ENCODE measurements at places on chromosomes 7 and 10.

GRCh38 chr7:117269417-117269816, 53.4 kb downstream of the WNT2 start:
- no peak for DNase-seq

DNA sequence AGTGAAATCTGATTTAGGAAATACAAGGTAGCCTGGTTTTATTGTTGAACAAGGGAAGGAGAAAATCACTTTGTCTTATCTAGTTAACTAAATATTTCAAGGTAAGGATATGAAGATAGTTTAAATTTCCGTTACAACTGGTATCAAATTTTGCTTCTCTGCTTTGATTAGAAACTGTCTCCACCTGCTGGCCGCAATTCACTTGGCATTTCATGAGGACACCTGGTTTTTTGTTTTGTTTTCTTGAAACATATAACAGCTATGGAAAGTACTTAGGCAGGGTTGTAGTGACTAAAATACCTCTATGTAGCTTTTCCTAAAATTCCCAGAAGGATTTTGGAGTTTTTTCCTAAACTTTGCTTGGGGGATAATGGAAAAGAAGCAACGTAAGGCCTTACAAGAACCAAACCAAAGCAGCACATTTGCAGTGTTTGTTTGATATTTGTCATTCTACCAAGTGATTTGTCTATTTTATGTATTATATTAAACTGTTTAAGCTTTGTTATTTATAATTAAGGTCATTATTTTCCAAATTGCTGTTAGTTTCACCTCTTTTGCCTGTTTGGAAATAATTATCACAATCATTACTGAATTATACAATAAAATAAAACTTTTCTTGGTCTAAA, 73.6 kb downstream of the AHCYL2 start:
- no peak for DNase-seq

- DNase-seq, result no peak
Measured at GRCh38 chr7:91193141-91193540, 71.1 kb upstream of the FZD1 start.

GRCh38 chr7:148962823-148963582, 65.3 kb downstream of the PDIA4 start:
- DNase-seq, result no peak

DNA sequence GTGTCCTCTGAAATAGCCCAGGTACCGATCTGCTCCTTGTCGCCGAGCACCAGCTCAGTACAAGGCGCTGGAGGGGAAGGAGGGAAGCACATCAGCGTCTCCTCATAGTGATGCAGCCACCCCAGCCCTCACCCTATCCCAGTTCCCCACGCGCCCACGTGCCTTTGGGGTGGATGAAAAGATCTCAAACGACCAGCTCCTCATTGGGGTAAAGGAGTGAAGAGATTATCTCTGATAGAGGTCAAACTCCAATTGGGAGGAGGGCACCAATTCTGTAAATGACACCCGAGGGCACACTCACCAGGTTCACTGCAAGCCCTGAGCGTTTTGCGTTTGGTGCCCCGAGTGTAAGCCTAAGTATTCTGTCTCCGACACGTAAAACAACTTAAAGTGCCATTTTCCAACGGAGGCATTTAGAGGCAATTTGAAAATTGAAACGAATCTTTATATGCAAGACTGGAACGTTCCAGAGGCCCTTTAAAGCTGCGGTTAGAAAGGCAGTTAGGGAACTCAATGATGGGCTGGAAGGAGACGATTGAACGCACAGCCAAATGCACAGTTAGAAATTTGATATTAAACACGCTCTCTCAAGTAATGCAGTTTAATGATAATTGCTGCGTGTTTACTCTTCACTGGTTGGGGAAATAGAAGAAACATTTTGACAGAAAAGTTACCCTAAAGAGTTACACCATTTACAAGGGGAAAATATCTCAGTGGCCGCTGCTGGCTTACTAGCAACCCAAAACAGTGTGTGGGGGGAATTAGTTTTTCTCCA, 8.9 kb upstream of the EMX2 start:
- DNase-seq, result peak; percentile 12

- DNase-seq, result no peak
Measured at GRCh38 chr10:122285506-122286444, 14.7 kb downstream of the BTBD16 start.

DNA sequence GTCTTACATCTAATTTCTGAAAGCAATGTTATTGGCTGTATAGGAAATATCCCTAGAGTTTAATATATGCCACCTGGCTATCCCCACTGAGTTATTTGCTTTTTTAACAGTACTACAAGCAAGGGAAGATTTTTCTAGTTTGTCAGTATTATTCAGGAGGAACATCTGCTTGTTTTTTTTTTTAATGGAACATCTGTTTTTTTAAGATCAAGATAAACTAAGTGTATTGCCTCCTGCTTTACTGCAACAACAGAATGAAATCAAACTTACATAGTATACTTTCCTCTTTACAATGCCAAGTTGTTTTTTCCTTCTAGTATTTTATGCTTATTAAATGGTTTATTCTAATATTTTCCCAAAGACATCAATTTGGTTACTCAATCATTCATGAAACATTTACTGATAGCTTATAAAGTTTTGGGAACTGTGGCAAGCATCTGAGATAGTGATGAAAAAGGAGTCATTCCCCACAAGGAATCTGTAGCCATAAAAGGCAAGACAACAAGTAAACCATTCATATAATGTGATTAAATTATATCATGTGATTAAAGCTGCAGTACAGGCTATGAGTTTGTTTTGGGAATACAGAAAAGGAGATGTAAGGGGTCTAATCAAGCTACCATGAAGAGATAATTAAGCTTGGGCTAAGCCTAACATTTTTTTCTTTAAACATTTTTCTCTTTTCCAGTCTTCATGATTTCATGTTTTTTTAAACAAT, 17.4 kb downstream of the MTPN start:
- no peak for DNase-seq

GRCh38 chr10:123129618-123130271, 6.0 kb upstream of the HMX3 start:
- DNase-seq, result no peak

GRCh38 chr7:8236780-8237407, 25.1 kb downstream of the ICA1 start:
- no peak for DNase-seq

GRCh38 chr10:110686949-110687348, 42.8 kb downstream of the RBM20 start:
- DNase-seq, result no peak

GRCh38 chr7:135859538-135859937, 110.9 kb upstream of the FAM180A start:
- no peak for DNase-seq

DNA sequence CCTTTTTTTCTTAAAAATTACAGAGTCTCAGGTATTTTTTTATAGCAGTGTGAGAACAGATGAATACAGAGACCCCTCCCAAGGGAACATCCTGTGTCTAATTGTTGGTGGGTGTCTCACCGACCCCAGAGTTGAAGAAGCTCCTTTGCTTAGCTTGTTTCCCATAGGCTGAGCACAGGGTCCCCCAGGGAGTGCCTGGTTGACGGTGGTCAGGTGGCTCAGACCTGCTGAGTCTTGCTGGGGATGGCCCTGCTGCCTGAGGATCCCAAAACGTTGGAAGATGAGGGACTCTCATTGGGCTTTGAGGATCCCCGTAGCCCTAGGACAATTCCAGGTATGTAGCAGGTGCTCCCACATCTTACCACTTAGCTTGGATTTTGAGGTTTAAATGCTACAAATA, 19.5 kb downstream of the SCART1 start:
- DNase-seq, result no peak

DNA sequence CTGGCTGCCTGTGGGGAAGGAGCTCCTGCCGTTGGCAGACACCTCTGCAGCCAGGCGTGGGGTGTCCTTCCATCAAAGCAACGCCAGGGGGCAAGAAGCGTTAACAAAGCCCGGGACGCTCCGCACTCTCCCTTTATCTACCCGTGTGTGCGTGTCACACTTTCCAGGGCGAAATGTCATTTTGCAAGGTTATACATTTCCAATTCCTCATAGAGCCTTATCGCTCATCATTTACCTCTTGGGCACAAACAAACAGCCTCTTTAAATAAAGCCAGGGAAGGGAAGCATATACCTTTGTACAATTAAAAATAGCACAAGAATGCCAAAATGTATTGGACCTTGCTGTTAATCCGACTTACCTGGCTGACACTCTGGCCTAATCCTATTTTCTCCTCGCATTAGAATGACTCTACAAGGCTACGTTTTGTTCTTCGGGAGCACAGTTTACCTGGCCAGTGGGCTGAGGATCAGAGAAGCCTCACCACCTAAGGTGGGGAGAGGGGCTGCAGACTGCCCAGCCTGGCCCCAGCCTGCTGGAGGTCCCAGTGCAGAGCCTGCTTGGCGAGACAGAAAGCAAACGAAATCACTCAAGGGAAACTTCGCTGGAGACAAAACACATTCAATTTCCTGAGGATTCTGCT, 77.6 kb upstream of the EN2 start:
- DNase-seq, result peak; percentile 21

DNA sequence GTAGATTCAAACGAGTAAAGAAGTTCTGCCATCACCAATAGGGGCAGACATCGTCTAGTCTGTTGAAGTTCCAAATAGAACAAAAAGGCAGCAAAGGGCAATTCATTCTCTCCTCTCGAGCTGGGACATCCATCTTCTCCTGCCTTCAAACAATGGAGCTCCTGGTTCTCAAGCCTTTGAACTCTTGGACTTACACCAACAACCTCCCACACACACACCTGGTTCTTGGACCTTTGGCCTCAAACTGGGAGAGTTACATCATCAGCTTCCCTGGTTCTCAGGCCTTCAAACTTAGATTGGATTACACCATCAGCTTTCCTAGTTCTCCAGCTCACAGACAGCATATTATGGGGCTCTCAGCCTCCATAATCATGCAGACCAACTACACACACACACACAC, 9.8 kb upstream of the GIMAP5 start:
- DNase-seq, result no peak

GRCh38 chr10:75281974-75282373, 46.2 kb upstream of the COMTD1 start:
- DNase-seq, result no peak

- DNase-seq, result no peak
Measured at GRCh38 chr7:157688533-157689268, 351.9 kb downstream of the DNAJB6 start.

DNA sequence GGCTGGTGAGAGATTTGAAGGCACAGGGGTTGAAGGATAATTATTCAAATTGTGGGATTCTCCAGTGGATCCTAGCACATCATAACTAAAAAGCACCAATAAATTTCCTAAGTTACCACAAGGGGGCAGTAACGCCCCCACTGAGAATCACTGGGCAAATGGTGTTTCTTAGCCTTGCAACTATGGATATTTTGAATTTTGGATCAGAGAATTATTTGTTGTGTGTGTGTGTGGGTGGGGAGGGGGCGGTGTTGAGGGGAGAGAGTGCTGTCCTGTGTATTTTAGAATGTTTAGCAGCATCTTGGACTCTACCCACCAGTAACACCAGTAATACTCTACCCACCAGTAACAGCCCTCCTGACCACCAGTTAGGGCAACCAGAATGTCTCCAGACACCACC, 63.3 kb upstream of the PRKG1 start:
- DNase-seq, result no peak

DNA sequence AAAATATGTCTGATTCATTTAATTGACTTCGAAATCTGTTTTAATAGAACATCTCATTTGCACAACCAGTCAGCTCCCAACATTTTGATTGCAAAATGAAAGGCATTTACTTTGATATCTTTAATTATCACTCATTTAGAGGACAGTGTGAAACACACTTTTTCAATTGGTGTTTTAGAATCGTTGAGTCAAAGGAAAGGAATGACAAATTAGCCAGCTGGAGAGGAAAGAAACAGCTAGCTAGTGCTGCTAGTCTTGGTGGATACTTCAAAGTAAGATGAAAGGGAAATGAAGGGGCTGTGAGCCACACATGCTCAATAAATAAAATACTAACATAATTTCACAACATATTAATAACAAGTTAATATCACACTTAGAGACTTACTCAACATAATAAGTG, 570.2 kb downstream of the PHTF2 start:
- DNase-seq, result no peak

DNA sequence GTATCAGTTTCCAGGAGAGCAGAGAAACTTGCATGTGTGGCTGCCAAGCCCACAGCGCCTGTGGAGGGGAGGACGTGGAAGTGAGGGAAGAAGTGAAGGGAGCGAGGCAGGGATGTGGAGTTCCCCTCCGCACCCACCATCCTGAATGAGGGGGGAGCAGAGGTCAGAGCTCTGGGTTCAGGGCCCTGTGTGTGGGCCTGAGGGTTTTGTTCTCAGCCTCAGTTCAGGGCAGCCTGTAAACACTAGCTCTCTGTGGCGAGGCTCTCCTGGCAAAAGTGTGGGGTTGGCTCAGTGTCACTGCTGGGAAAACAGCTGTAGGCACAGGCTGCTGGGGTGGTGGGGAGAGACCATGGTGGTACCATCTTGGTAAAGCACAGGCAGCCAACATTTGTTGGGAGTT, 108.4 kb downstream of the C10orf105 start:
- DNase-seq, result no peak

- DNase-seq, result no peak
Measured at GRCh38 chr10:31426401-31426800, 107.4 kb downstream of the ZEB1 start.

GRCh38 chr10:3946234-3947229, 161.5 kb upstream of the KLF6 start:
- no peak for DNase-seq

DNA sequence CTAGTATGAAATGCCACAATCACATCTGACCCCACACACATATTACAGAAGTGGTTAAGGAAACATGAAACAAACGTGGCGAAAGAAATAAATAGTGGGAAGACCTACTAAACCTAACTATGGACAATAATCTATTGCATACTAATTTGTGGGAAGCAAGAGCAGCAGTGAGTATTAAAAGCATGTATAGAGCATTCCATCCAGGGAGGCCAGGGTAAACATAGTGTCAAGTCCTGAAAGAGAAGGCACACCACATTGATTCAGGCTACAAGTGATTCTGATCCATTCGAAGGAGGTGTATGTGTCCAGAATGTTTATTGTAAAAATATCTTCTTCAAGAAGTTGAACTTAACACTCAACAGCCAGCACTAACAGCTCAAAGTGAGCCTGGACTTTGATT, 29.2 kb downstream of the CACNA2D1 start:
- DNase-seq, result no peak

DNA sequence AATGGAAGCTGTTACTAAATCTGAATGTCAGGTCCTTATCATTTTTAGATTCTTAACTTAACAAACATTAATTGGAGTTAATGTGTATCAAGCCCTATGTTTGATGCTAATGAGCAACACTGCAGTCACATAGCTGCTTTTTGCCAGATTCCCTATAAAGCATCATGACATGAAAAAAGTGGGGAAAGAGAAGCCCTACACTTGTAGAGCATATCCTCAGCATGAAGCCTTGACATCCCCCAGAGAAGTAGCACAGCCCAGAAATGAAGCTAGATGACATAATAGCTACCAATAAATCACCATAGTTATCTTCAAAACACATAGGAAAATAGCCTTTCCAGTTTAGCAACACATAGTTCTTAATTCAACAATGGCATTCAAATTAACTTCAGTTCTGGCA, 49.2 kb upstream of the CDK1 start:
- DNase-seq, result no peak

- no peak for DNase-seq
Measured at GRCh38 chr7:106883456-106884026, 18.5 kb downstream of the PIK3CG start.

- no peak for DNase-seq
Measured at GRCh38 chr7:47601881-47602249, 20.0 kb upstream of the TNS3 start.
